ENCODE measurements at places on chromosomes 4 and X.

DNA sequence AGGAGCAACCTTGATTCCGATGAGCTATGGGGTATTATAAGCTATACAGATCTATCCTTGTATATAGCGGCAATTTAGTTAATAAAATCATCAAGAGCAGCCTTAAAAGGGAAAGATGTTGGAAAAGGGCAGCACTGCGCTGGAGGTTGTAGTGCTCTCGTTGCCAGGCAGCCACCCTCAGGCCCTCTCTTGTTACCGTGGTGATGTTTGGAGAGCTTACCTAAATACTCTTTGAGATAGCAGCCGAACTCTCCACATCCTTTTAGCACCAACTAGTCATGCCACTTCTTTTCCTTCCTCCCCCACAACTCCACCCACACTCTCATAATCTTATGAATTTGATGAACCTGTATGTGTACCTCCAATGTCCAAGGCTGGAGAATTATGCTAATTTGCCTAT, 3.8 kb upstream of the RADX start:
- DNase-seq, result no peak

DNA sequence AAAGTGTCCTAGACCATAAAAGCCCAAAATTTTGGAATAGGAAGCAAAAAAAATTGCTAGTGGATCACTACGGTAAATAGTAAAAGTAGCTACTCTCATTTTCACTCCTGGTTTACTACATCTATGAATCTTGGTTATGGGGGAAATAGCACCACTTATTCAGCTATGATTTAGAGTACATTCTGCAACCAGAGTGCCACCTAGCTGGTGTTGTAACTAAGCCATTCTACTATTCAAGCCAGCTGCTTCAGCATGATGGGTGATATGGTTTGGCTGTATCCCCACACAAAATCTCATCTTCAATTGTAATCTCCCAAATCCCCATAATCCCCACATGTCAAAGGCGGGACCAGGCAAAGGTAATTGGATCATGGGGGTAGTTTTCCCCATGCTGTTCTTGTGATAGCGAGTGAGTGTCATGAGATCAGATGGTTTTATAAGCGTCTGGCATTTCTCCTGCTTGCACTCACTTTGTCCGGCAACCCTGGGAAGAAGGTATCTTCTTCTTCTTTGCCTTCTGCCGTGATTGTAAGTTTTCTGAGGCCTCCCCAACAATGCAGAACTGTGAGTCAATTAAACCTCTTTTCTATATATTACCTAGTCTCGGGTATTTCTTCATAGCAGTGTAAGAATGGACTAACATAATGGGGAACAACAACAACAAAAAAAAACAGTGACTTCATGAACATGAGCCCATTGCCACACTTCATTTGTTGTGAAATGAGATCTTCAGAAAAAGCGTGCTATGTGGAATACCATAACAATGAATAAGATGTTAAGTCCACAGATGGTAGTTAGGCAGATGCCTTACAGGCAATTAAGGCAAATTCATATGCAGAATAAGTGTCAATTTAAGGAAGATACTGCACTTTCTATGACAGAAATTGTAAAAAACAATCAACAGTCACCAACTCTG, 280.1 kb downstream of the PABPC4L start:
- DNase-seq, result no peak

DNA sequence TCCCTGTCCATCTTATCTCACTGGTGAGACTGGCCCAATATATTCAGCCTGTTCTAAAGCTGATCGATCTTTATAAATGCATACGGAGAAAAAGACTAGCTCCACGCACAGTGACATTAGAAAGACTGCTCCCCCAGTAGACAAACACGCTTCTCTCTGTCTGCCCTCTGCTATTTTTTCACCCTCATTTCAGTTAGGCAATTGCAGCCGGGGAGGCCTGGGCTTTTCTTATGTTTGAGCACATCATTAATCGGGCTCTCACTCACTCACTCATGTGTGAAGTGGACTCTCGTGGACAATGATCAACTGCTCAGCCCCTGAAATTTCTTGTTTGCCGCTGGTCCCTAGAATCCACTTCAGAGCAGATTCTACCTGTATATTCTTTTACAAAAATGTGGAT, 824.7 kb upstream of the TENM3 start:
- no peak for DNase-seq

DNA sequence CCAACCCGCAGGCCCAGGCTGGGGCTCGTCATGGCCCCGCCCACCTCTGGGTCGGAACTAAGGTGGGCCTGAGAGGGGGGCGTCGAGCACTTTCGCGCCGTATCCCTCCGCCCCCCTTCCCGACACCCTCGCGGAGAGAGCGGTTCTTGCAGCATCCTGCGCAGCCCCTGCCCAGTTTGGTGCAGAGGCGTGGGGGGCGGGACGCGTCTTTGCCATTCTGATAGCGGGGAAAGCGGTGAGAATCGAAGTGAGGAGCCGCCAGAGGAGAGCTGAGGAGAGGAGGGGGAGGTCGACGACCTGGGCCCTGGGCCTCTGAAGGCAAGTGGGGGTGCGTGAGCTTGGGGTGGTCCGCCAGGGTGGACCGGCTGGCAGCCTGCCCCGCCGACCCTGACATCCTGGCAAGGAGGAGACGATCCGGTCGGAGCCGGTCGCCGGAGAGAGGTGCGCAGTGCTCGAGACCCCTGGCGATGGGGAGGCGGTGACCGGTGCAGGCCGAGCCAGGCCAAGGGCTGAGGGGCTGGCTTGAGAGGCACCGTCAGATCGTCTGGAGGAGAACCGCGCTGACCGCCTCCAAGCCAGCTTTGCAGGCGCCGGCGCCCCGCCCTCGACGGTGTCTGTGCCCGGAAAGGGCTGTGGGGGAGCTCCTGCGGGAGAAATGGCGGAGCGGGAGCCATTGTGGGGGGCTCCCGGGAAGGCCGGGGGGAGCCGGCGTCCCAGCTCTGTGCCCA, 25.5 kb downstream of the GPRASP3 start:
- peak; percentile 26 for DNase-seq

- DNase-seq, result no peak
Observed at GRCh38 chr4:26407476-26407875, 82.8 kb downstream of the CCKAR start.

GRCh38 chrX:91414713-91415112, 19.9 kb upstream of the PABPC5 start:
- no peak for DNase-seq

DNA sequence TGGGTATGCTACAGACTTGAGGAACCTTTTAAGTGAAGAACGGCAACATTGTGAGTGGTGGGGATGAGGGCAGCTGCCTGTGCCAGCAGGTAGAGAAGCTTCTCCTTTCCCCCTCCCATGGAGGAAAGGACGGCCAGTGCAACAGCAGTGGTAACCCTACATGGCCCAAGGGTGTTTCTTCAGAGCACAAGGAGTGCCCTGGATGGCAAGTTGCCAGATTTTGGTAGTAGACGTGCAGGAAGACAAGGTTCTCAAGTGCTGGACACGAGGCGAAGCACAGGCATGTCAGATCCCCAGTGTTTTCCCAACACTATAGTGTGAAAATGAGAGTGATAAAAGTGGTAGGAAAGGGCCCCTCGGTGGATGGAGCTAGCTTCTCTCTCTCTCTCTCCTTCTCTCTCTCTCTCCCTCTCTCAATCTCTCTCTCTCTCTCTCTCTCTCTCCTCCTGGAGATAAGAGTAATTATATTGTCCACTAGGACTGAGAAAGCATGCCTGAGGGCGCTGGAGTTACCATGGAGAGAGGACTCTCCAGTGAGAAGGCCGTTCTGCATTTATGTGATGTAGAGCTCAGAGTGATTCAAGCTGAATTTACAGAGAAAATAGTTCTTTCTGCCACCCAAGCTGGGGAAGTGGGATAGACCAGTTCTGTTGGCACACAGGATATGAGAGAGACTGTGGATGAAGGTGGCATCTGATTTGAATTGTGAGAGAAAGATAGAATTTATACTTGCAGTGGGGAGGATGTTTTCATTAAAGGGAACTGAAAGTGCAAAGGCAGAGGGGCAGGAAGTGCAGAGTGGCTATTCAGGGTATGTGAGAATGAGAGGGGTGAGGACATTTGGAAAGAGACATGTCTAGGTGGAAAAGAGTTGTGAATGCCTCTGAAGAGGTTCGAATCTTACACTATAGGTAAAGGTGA, 25.7 kb upstream of the TRPC3 start:
- DNase-seq, result no peak

GRCh38 chr4:6345096-6345830, 75.6 kb downstream of the WFS1 start:
- DNase-seq, result peak; percentile 9

- no peak for DNase-seq
Observed at GRCh38 chrX:1357993-1358392, 21.4 kb downstream of the IL3RA start.

DNA sequence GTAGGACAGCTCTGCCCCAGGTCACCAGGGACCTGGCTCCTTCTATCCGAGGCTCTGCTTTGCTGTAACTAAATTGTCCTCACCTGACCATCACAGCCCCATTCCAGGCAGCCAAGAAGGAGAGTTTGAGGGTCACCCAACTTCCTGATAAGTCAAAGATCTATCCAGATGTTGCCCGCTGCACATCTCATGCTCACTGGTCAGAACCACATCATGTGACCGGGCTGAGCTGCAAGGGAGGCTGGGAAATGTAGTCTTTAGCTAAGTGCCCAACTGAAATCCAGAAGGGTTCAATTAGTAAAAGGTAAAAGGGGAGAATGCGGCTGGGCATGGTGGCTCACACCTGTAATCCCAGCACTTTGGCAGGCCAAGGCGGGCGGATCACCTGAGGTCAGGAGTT, 18.4 kb downstream of the HMX1 start:
- no peak for DNase-seq

DNA sequence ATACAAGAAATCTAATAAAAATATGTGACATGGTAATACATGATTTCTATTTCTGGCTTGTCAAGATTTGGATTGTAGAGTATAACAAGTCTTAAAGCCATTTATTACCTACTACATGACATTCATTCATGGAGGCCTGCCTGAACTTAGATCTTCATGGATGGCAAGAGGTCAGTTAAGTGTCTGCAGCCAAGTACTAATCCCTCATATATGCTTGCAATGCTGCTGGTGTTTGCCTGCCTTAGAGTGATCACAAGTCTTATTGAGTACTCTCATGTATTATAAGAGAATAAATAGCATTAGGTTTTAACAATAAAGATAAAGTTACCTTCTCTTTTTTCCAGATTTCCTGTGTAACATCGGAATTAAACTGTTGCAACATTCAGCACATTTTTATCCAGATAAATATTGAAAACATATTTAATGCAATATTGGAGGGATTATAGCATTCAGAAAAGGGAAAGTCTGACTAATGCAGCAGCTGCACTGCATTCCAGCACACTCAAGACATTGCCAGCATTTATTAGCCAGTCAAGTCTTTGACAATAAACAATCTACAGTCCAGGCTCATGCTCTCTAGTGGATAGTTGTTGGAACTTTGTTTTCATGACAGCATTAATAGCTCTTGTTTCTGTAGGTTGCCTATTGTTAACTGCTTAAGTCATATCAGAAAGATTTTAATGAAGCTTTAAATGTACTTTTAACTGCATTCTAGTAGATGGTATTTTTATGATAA, 737.1 kb downstream of the FAT4 start:
- no peak for DNase-seq

All from left ventricle myocardium inferior (tissue), 1 donor.